ENCODE measurements at places on chromosomes 6 and 20. TPM values are rescaled to one million over a fixed set of nuclear protein-coding genes. Genes with fewer than 3 reads are reported as not detected.
A peak's percentile ranks its signal among the peaks of the same experiment; 100 is the strongest.

TRIM31 gene
- total RNA-seq: not detected

LTB gene
- total RNA-seq: 0.52 TPM

COX4I2 gene
- not detected for total RNA-seq

SLCO4A1 gene
- 0.43 TPM for total RNA-seq

RIMS1 gene
- total RNA-seq: 1.8 TPM

BHLHE23 gene
- not detected for total RNA-seq

- peak overlapping the region; percentile 78 for H3K27ac ChIP-seq
- H3K36me3 ChIP-seq: no peaks in the 10 kb centered on the region
- H3K4me3 ChIP-seq: no peak overlapping the region
- peaks cover 26% of the 10 kb centered on the region for H3K4me1 ChIP-seq
- DNase-seq: peak; percentile 95
Measured at GRCh38 chr20:58457083-58457695, 58.0 kb downstream of the APCDD1L start.

- peak within 1 kb of the TSS; percentile 59 for H3K4me3 ChIP-seq
- H3K27ac ChIP-seq: no peak within 1 kb of the TSS
- peaks cover 57% of the 10 kb centered on the region for H3K4me1 ChIP-seq
- DNase-seq: no peak
Measured at GRCh38 chr20:62367136-62367632, at the start of gene LAMA5. Gene LAMA5, minus strand, starts transcription at chr20:62367312. Its CDS starts 67 bp downstream, at chr20:62367245.

DNA sequence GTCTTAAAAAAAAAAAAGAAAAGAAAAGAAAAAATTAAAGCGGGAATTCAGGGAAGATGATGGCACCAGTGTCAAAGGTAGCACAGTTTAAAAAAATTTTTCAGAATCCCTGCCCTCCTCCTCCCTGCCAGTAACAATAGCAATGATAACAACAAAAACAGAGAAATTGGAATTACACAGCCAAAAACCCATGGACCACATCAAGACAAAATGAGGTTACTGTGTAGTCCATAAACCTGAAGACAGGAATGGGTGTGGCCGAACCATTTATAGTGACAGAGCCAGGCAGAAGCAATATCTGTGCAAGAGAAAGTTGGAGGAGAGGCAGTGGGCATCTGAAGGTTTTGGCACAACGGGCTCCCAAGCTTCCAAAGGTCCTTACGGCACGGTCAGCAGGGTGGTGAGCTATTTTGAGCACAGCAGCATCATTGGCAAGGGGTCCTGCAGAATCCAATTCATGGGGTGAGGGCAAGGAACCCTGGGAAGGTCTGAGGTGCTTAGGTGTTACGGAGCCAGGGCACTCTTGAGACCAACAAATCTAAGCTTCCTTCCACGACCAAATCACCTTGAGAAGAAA is 202.3 kb downstream of the GMPR start:
- H3K27me3 ChIP-seq: no peaks in the 10 kb centered on the region
- H3K4me1 ChIP-seq: peaks cover 4% of the 10 kb centered on the region
- no peak overlapping the region for H3K4me3 ChIP-seq
- no peak overlapping the region for H3K27ac ChIP-seq
- no peaks in the 10 kb centered on the region for H3K36me3 ChIP-seq

GRCh38 chr6:155155787-155156447 is 107.9 kb upstream of the CLDN20 start:
- peaks cover 28% of the 10 kb centered on the region for H3K4me1 ChIP-seq
- H3K36me3 ChIP-seq: no peaks in the 10 kb centered on the region
- no peaks in the 10 kb centered on the region for H3K27me3 ChIP-seq
- H3K4me3 ChIP-seq: no peak overlapping the region
- no peak overlapping the region for H3K27ac ChIP-seq
- DNase-seq: no peak

- no peak overlapping the region for H3K27ac ChIP-seq
- H3K4me1 ChIP-seq: no peaks in the 10 kb centered on the region
- no peak for DNase-seq
- no peak overlapping the region for H3K4me3 ChIP-seq
Measured at GRCh38 chr6:166645896-166646295, 18.8 kb upstream of the RPS6KA2 start.

DNA sequence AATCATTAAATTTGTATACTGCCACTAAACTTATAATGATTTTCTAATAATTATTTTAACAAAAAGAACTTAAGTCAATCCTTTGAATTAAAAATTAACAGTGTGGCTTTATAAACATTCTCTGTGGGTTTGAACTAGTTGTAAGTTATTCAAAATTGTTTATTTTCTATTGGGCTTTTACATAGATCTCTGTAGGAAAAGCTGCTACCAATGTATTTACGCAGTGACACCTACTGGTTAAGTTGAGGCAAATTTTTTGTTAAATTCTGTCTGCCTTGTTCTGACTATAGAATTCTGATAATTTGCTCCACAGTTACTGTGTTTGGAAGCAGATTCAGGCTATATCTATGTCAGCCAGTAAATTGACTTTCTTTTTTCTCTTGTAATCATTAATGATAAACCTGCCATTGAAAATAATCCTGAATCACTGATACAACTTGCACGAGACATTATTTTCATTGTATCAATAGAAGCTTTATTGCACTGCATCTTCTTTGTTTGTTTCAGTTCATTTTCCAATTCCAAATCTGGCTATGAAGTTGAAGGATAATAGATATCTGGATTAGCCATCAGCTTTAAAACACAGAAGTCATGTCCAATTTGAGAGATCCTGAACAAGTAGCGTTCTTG is 66.0 kb upstream of the UTRN start:
- no peaks in the 10 kb centered on the region for H3K27me3 ChIP-seq
- peak; percentile 35 for DNase-seq
- H3K27ac ChIP-seq: no peak overlapping the region
- H3K4me3 ChIP-seq: no peak overlapping the region
- H3K36me3 ChIP-seq: no peaks in the 10 kb centered on the region
